ENCODE measurements at places on chromosomes 7 and 10. TPM values are rescaled to one million over a fixed set of nuclear protein-coding genes. Genes with fewer than 3 reads are reported as not detected.
A peak's percentile ranks its signal among the peaks of the same experiment; 100 is the strongest.

IQUB gene
- total RNA-seq = 0.18 TPM

NKX1-2 gene
- 4.9 TPM for total RNA-seq

AGR3 gene
- total RNA-seq = not detected

FANK1 gene
- 1.6 TPM for total RNA-seq

- DNase-seq = no peak
Measured at GRCh38 chr7:142584765-142585164, 164.5 kb upstream of the PRSS1 start.

DNA sequence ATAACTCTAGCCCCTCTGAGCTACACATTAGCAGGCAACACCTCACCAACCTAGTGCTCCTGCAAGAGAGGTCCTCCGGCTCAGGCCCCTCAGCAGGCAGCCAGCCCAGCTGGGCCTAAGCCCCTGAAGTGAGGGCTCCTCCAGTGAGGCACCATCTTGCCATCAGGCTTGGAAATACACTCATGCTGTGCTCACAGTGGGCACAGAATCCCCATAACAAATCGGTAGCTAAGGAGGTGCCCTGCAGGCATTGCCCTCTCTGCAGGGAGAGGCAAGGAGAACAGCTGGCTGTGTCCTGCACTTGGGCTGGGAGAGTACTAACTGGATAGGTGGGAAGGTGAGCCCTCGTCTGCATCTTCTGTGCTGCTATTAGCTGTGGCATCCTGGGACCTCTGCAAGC, 3.7 kb upstream of the C10orf71 start:
- DNase-seq = no peak

DNA sequence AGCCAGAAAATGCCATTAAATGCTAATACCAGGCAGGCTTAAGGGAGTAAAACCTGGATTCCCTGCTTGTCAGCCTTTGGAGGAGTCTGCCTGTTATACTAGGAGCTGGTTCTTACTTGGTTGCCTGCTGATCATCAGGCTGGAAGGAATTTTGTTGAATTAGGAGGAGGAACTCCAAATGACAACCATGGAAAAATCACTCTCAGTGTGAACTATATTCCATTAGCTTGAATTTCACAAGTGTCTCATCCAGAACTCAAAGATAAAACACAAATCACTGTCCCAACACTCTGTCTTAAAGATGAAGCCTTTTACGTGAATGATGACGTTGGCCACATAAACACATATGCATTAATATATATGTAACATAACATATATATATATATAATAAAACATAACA, 238.9 kb upstream of the PLXDC2 start:
- no peak for DNase-seq

DNA sequence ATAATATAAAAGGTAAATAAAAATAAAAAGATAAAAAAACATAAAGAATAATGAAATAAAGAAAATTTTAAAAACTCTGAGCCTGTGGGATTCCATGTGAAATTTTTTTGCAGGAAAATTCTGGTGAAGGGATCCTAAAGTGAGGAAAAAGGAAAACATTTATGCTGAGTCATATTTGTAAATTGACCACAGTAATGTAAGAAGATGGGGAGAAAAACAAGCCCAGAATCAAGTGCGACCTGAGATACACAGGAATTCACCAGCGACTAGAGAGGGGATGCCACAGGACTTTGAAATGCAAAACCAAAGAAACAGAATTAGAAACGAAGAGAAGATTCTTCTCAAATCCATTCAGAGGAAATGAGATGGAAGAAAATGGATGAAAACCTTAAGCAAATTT, 133.8 kb upstream of the PFKP start:
- DNase-seq = no peak

DNA sequence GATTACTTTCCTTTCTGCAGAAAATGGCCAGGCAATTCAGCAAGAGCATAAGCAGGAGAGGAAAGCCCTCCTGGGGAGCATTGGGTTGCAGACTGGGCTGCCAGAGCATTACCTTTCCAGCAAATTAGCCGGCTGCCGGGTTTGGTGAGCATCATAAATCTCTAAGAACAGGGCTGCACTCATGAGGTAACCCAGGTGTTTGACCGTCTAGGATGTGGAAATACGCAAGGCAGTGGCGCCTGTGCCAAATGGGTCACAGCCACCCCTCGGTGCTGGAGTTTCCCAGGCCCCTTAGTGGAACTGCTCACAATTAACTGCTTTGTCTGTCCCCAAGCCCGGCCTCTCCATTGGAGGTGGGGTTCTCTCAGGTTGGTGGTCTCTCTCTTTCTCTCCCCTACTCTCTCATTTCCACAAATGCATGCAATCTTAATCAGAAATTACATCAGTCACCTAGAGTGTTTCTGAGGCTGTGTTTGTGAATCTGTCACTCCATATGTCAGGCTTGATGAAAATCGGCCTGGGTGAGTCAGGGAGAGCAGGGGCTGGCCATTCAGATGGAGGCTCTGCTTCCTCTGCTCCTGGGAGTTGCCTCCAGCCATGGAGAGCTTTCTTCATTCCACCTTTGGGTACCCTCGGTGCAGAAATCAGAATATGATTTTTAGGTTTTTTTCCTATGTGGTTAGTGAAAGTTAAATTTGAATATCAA, 26.7 kb downstream of the PTN start:
- DNase-seq = no peak

- peak; percentile 53 for DNase-seq
Measured at GRCh38 chr7:98283127-98283886, 1.8 kb downstream of the BRI3 start.

DNA sequence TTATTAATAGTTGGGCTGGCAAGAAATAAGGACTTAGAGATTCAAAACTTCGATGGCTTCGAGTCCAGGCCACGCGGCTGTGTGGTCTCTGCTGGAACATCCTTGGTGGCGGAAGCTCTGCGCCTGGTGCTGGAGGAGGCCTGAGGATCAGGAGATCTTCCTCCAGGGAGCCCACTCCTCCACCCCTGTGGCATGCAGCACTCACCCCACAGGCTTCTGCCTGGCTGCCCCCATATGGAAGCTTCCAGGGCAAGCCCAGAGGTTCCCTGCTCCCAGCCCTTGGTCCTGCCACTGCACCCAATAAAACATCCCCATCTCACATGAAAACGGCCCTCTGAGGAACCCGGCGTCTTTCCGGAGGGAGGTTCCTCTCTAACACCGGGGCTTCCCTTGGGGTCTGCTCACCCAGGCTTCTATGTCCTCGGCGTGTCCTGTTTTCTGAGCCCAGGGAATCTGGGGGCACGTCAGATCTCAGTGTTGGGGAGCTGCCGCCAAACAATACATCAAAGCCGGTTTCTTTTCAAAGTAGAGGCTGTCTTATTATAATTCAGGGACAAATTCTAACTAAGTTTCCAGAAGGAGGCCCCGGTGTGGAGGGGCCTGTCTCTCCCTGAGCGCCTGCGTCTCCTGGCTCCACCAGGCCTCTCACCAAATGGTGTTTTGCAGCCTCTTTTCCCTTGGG, 32.4 kb downstream of the CALML3 start:
- no peak for DNase-seq

DNA sequence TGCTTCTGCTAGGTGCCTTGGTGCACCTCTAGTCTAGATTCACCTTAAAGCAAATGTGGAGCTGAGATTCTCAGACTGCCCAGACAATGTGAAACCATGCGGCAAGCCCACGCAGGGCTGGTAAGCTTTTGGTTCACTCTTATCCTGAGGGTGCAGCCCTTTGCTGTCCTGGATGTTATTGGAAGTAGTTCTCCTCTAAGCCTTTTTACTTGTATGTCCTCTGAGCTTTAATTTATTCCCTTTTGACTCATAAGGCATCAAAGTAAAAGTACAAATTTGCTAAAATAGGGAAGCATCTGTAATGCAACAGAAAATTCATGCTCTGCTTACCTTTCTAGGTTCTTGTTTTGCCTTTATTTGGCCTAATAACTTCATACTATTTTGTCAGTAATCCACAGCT, 186.8 kb downstream of the MACC1 start:
- DNase-seq = no peak

DNA sequence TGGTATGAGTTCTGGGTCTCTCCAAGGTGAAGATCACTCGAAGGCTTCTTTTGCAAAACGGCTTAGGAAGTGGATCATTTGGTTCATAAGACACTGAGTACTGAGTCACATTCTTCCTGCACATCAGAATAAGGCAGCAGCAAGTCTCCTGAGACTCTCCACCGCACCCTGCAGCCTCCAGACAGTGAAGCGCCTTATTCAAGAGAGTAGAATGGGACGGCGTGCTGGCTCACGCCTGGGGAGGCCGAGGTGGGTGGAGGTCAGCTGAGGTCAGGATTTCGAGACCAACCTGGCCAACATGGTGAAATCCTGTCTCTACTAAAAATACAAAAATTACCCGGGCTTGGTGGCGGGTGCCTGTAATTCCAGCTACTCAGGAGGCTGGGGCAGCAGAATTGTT, 70.3 kb downstream of the C10orf143 start:
- no peak for DNase-seq

- DNase-seq = peak; percentile 77
Measured at GRCh38 chr7:116258734-116259133, 48.4 kb downstream of the TES start.

DNA sequence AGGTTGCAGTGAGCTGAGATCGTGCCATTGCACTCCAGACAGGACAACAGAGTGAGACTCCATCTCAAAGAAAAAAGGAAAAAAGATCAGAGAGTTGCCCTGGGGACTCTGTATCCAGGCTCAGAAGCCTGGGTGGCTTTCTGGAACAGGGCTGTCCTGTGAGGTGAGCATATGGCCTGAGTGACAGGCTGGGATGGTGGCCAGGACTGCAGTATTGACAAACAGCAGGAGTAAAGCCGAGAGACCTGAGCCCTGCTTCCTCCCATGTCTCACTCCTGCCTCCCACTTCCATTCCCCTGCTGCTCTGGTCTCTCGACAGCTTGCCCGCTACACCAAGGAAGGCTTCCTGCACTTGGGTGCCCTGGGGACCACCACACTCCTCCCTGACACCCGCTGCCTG, 578.5 kb downstream of the GALNT17 start:
- DNase-seq = no peak

DNA sequence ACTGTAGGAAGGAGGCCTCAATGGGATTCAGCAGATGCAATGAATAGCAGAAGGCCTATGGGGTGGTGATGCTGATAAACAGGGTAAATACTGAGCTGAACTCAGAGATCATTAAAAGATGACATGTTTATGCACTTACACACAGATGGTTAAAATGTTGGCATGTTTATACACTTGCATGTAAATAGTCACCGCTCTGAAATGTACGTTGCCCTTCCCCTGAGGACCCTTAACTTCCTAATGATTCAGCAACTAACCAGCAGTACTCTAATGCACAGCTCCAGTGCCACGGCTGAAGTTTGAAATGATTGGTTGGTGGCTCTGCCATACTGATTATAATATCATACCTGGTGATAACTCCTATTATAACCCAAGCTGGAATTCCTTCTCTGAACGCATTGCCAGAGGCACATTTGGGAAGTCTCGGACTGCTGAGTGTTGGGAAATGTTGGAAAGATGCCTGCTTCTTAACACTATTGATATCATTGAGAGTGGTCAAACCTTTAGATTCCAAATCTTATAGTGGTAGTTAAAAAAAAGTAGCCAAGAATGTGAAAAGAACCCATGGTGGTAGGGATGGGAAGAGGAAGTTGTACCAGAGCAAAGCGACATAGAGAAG, 3.7 kb upstream of the CAV1 start:
- DNase-seq = no peak

GRCh38 chr10:115969591-115969990, 303.4 kb downstream of the GFRA1 start:
- DNase-seq = no peak

DNA sequence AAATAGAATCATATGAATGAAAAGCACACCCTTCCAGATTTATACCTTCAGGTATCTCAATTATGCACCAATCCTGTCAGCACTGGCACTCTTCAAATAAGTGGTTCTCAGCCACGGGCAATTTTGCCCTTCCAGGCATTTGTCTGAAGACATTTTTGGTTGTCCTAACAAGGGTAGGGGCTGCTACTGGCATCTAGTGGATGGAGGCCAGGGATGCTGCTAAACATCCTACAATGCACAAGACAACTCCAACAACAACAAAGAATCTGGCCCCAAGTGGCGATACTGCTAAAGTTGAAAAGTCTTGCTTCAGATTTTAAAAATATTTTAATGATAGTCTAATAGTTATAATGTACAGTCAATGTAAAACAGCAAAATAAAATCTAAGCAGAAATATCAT, 16.1 kb downstream of the CCDC186 start:
- DNase-seq = peak; percentile 4

GRCh38 chr10:92574548-92575261, 812 bp upstream of the IDE start:
- peak; percentile 70 for DNase-seq

GRCh38 chr7:4838626-4839334, 23.1 kb downstream of the PAPOLB start:
- DNase-seq = no peak

DNA sequence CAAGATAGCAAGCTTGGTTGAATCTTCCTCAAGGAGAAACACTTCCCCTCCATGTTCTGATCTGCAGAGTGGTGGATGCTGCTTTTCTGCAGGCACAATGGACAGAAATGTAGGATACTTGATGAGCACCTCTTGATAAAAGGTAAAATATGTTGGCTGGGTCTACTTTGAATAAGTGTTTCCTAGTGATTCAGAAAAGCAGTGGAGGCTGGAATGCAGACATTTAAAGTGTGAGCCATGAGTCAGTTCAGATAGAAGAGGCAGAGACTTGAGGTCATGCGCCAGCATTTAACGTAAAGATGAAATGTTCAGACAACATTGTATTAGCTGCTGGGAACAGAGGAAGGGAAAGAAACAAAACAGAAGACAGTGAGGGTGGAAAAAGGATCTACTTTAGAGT, 403.1 kb downstream of the ADRA2A start:
- no peak for DNase-seq

DNA sequence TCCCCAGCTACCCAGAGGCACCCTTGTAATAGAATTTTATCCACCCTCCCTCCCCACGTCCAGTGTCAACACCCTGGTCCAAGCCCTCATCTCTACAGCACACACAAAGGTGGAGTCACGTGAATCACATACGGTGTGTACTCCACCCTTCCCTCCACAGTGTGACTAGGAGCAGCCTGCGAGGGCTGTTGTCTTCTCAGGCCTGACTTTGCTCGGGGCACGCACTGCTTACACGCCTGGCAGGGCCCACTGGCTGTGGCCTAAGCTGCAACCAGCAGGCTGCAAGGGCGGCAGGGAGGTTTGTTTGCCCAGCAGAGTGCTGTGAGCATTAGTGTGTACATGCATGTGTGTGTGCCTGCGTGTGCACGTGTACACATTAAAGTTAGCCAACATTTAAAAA, 93.7 kb downstream of the COBL start:
- no peak for DNase-seq

- DNase-seq = no peak
Measured at GRCh38 chr10:101934686-101935305, 91.2 kb upstream of the KCNIP2 start.

- DNase-seq = no peak
Measured at GRCh38 chr7:1187127-1187526, 27.1 kb upstream of the ZFAND2A start.

- DNase-seq = peak; percentile 30
Measured at GRCh38 chr10:97830064-97830463, 19.6 kb upstream of the GOLGA7B start.

GRCh38 chr7:82049891-82050533, 280.2 kb upstream of the HGF start:
- DNase-seq = peak; percentile 29

DNA sequence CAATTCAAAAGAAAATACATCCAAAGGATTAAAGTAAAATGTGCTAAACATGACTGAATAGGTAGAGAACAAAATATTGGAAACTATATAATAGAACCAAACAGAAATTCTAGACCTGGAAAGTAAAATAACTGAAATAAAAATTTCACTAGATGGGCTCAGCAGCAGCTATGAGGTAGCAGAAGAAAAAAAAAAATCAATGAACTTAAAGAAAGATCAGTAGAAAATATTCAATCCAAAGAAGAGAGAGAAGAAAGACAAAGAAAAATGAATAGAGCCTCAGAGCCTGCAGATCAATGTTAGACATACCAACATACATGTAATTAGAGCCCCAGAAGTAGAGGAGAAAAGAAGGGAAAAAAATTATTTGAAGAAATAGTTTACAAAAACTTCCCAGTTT, 129.6 kb upstream of the RNF32 start:
- DNase-seq = no peak
